ENCODE measurements at places on chromosomes 6 and 20.

- DNase-seq, result no peak
Measured at GRCh38 chr20:22001886-22002285, 296.4 kb downstream of the PAX1 start.

GRCh38 chr6:14375930-14376329, 258.4 kb downstream of the CD83 start:
- DNase-seq, result no peak

DNA sequence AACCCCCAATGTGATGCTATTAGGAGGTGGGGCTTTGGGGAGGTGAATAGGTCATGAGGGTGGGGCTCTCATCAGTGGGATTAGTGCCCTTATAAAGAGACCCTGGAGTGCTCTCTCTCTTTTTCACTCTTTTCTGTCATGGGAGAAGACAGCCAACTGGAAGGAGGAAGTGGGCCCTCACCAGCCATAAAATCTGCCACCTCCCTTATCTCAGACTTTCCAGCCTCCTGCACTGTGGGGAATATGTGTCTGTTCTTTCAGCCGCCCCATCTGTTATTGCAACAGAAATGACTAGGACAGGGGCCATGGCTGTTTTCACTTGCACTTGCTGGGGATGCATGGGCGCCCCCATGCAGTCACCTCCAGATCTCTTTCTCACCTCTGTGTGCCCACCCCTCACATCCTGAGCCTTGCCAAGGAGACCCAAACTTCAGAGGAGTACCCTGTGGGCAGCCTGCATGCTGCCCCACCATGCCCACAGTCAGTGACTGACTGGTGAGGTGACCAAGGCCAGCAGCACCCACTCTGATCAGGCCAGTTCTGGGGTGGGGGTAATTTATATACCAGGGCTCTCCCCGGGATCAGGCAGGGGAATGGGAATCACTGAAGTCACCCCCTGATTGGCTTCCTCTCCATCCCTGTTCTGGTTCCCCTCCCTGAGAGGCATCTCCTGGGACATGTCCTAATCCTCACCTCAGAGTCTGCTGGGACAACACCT, 118.4 kb downstream of the ANKRD60 start:
- no peak for DNase-seq

GRCh38 chr6:168890306-168890980, 363.2 kb downstream of the THBS2 start:
- no peak for DNase-seq

DNA sequence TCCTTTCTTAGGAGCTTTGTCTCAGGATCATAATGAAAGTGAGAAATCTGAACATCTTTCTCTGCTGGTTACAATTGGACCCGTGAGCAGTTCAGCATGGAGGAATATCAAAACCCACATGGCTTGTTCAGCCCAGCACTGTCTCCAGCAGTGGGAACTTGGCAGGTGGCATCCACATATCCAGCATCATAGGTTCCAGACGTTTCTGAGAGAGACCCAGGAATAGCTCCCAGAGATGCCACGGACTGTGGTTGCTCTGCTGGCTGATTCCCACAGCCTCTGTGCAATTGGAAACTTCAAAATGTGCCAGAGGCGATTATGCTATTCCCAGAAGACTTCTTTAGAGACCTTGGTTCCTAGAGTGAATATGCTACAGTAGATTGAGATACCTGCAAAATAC, 76.4 kb downstream of the PHACTR2 start:
- no peak for DNase-seq

GRCh38 chr6:143539734-143540133, 28.2 kb upstream of the FUCA2 start:
- DNase-seq, result peak; percentile 45

DNA sequence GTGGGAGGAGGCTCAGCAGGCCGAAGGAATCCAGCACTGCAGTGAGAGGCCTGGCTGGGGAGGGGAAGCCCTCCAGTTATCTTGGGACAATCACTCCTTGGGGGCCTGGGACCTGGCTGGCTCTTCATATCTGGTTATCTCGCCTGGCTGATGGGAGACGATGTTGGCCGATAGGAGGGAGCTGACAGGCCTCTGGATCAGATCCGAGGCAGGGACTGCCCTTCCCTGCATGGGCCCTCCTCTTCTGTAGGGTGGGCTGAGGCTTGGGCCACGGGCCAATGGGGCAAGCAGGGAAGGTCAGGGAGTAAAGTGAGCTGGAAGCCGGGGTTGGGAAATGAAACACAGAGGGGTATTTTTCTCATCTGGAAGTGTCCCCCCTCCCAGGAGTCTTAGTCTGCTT, 25.2 kb downstream of the MANBAL start:
- DNase-seq, result no peak

GRCh38 chr6:141744971-141745370, 387.8 kb upstream of the GJE1 start:
- no peak for DNase-seq

- DNase-seq, result no peak
Measured at GRCh38 chr20:17936761-17937732, 31.5 kb downstream of the SNX5 start.

DNA sequence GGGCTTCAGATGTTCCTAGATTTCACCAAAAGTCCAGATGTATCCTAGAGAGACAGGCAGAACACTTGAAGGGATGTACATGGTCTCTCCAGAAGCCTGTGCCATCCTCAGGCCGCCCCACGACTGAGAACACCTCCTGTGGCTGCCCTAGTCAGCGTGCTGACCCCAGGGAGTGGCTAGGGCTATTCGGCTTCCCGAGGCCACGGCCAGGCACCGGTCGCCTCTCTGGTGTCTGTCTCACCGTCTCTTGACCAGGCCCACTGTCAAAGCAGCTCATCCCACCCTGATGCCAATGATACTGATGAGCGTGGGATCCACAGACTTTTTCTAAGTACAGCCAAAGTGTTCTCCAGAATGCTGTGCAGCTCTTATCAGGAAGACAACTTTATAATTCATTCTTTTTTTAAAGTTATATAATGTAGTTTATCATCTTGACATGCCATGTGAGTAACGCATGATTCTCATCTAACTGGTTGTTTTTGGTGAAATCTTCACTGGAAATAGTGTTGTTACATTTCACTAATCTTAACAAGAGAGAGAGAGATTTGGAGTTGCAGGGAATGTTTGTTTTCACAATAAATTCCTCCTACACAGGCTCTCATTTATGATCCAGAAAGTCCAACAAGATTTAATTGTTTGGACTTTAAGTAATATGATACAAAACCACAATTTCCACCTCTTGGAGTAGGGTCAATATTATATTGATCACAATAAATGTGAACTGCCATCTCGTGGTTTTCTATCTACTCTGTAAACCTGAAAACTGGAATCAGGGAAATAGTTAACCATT, 41.7 kb upstream of the KLHL31 start:
- no peak for DNase-seq

DNA sequence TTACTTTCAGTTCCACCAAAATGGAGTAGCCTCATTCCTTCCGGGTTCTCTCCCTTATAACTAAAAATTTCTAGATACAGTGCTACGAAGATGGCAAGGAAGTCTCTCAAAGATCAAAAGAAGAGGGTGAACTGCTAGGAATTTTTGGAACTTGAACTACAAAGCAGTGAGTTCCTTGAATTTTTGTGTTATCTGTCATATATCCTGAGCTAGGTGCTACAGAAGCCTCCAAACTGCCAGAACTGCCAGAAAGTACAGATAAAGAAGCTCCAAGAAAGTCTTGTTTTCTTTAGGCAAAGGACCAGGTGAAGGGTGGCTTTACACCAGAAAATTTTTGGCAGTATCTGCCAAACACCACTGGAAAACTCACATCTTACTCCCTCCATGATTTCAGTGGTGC, 218.8 kb upstream of the FLRT3 start:
- no peak for DNase-seq

DNA sequence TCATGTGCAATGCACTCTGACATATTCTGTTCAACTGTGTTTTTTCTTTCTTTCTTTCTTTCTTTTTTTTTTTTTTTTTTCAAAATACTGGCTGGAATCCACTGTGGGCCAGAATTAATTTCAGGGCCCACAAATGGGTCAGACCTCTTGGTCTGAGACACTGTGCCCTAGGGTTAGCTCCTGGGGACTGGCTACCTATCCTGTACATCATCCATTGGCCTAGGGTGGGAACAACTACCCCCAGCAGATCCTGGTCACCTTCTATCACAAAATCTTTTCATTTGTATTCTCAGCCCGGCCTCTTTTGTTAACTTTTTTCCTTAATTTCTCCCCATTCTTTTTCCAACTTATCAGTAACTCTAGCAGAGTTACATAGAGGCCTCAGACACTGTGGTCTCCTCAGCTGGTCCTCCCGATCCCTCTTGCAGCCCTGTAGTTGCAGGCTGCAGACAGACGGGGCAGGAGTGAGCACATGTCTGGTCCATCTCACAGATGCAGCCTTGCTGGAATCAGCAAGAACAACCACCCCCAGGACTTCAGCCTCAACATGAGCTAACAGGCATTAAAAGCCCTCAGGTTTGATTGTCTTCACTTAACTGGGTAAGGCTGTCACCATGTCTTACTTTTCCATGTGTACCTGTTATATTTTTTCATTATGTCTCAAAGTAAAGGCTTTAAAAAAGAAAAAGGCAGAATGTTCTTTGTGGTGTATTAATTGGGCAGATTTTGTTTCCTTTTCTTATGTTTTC, 41.3 kb downstream of the TXLNB start:
- DNase-seq, result peak; percentile 72

DNA sequence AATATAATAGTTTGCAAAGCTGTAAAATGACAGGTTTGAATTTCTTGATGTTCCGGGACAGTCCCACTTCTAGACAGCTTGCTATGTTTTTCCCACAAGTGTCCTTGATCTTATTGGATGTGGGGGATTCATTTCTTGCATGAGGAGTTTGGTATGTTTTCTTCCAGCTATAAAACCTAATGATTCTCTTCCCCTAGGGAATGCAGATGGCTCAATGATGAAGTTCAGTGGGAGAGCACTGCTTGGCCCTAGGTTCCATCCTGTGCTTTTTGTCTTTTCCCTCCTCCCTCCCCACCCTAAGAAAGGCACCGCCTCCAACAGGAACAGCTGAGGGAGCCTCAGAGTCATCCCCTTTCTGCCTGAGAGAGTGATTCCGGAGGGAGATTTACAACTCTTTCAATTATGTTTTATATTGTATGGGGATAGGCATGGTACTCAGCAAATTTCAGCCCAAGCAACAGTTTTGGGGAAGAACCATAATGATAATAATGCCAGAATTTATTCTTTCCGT, 149.2 kb downstream of the PHACTR1 start:
- DNase-seq, result no peak

- no peak for DNase-seq
Measured at GRCh38 chr6:151440498-151440897, 11.4 kb downstream of the RMND1 start.

GRCh38 chr6:25788305-25788922, 33.9 kb downstream of the SLC17A4 start:
- peak; percentile 56 for DNase-seq

- no peak for DNase-seq
Measured at GRCh38 chr6:146364816-146365594, 178.6 kb upstream of the RAB32 start.

- no peak for DNase-seq
Measured at GRCh38 chr6:48212501-48212900, 101.5 kb upstream of the PTCHD4 start.

DNA sequence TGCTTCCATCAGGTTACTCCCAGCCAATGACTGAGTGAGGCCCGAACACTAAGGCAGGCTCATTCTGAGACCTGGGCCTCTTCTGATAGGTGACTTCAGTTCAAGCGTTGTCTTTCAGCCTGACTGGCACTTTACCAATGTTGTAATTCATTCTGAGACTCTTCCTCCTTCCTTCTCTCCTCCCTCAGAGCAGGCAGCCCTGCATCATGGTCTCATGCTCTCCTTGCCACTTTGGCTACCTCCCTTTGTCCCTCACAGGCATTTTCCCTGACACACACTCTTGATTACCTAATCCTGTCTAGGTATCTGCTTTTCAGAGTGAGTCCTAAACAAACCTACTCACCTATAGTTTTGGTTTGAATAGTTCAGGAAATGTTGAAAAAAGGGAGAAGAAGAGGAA, 12.6 kb upstream of the WFDC12 start:
- no peak for DNase-seq

DNA sequence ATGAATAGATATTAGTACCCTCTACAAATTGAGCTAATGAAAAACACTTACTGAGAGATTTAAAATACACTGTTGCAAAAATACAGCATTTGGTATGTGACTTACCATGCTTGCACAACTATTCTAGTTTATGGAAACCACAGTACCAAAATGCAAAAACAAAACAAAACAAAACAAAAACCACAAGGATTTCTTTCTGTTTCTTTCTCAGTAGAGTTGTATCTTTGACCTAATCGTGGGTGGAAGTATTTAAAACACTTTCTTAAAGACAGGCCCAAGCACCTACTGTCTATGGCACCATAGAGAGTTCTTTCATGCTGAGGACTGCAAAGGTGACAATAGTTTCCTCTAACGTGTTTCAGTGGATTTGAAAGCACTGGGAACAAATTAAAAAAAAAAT, 95.3 kb upstream of the C6orf118 start:
- DNase-seq, result no peak

DNA sequence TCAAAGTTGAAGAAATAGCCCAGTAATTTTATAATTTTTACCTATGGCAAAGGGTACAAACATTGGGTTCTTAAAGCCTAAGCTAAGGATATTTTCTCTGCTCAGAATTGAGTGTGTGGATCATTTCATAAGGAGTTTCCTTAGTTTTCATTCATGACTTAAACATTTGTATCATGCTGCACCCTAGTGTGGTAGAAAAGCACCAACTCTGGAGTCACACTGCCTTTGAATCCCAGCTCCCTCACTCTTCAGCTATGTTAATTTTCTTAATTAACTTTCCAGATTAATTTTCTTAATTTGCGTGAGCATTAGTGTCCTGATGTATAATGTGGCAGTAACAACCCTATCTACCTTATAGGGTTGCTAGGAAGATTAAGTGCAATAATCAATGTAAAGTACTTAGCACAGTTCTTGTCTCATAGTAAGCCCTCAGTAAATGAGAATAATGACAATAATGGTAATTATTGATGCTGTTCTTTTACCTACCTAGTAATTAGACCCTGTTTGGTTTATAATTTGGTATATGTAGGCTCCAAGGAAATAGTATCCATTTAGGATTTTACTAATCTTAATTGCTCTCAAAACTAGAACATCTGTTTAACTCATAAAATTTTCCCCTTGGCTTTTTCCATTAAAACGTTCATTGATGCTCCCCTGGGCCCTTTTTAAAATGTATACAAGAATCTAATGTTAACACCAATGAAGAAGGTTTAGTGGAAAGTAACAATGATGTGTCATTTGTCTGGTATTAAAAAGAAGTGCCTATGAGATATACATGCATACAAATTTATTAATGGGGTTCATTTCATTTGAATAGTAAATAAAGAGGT, 31.6 kb downstream of the DSE start:
- DNase-seq, result no peak

DNA sequence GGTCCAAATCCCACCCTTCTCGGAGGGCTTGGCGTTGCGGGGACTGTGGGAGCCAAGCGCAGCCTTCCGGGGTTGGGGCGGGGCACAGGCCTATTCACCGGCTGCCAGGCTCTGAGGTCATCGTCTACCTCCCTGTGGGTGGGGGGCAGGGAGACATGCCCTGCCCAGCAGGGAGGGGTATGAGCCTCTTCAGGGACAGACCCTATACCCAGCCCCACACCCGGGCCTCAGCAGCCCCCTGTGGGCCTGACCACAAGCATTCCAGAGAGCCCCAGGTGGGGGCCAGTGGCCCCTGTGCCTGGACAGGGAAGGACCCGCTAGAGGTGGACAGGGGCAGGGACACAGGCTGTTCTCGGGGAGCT, 11.6 kb downstream of the LAMA5 start:
- DNase-seq, result no peak

GRCh38 chr20:38194971-38195504, 30.0 kb upstream of the TGM2 start:
- DNase-seq, result no peak
